ENCODE measurements at places on chromosomes 2 and 18.

GRCh38 chr18:3213300-3214059, 6.3 kb downstream of the MYOM1 start:
- DNase-seq, result no peak

GRCh38 chr2:236536727-236537398, 32.8 kb upstream of the ACKR3 start:
- DNase-seq, result no peak

DNA sequence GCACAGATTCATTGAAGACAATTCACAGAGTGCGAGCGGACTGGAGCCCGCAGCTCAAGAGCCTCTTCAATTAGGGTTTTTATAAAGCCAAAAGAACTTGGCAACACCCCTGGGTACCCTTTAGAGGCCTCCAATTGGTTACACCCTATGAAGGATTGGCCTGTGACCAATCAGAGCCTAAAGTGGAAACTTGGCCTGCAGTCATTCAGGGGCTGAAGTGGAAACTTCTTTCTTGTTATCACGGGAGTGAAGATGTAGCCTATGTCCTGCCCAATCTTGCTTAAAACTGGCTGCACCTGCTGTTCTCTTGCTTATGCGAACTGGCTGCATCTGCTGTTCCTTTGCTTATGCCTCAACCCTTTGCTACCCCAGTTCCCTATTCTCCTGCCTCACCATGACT, 1.8 kb upstream of the HJURP start:
- DNase-seq, result peak; percentile 34

DNA sequence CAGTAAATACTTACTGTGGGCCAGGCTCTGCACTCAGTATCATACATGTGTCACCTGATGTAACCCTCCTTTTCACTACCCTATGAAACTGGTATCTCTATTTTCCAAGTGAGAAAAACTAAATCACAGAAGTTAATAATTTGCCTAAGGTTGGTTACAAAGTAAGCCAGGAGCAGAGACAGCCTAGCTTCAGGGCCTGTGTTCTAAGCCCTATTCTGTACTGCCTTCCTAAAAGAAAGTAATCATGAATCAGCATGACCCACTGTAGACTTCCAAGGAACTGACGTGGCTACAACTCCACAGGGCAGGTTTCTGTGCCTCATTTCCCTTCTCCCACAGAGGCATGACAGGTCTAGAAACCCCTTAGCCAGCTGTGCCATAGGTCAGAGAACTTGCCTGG, 14.3 kb downstream of the ZNF142 start:
- no peak for DNase-seq

- DNase-seq, result no peak
Measured at GRCh38 chr2:58834404-58834803, 593.3 kb upstream of the FANCL start.

DNA sequence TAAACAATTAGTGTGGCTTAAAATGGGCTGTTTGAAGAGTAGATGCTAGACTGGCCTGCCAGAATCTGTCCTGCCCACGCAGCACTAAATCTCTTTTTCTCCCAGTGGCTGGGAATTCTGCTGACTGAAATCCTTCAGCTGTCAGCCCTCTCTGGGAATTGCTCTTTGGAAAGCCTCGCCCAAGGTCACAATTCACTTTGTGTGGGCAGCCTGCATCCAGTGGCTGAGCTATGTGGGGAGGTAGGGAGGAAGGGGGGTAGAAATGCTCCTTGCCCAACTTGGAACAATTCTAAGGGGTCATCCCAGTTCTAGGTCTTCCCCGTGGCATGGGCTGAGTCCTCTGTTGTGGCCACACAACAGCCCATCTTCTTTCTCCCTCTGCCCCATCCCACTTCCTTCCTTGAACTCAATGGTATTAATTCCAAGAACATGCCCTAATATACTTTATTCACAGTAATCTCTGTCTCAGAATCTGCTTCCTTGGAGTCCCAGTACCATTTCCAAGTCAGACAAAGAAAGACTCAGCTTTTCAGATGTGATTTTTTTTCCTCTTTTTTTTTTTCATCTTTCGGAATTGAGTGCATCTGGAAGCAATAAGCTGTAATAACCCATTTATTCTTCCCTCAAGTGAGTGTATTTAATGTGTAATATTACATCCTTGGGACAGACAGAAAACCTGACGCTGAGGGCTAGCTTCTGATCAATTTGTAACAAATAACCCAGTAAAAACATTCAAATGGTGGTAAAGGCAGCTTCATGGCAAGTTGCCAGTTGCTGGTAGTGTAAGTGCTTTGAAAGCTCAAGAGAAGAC, 189.4 kb downstream of the GPD2 start:
- DNase-seq, result no peak

GRCh38 chr2:192536922-192537624, 342.3 kb upstream of the TMEFF2 start:
- no peak for DNase-seq

DNA sequence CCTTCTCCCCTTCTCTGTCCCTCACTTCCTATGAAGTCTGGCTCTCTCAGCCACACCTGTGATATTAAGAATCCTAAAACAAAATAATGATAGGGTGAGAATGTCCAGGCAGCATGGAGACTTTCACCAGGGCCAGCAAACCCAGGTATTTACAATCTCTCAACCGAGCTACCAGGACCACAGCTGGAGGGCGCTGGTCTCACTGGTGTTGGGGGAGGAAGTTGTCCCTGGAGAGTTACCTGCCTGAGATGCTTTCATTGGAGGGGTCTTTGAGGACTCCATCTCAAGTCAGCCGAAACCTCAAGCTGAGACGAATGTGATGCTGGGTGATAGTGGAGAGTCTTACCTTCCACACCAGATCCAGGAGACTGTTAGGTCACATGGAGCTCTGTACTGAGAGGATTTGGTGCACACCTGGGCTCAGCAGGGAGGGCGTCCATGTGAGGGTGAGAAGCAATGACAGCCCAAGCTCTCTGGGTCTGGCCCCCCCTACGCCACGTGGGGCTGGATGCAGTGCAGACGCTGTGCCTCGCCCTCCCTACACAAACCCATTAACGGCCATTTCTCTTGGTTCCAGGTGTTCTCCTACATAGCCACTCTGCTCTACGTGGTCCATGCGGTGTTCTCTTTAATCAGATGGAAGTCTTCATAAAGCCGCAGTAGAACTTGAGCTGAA, 27.4 kb downstream of the MAL start:
- DNase-seq, result no peak

GRCh38 chr2:176454893-176455815, 185.9 kb downstream of the MTX2 start:
- DNase-seq, result peak; percentile 51

DNA sequence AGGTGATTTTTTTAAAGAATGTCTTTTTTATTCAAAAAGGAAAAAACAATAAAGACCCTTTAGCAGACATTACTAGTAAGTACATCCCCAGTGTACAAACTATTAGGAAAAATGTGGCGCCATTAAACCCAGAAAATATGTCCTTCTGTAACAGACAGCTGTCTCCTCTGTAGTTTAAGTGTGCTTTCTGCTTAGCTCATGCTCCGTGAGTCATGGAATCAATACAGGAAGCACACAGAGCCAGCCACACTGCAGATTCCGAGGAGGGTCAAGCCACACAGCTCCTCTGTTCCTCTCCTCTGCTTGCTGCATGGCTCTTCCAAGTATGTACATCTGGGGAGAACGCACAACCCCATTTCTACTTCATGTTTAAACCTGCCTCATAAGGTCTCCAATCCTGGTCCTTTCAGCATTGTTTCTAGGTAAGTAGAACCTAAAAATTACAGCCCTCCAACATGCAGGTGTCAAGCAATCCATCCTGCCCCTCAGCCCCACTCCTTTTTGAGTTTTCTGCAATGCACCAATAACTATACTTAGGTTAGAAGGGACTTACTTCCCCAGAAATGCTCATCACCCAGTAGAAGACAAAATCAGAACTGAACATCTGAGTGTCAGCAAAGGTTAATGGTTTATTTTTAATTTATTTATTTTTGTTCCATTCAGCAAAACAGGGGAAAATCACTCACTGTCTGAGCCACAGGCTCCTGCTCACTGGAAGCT, 37.5 kb downstream of the ACVR1 start:
- DNase-seq, result peak; percentile 4

GRCh38 chr2:136917411-136917881, 152.1 kb downstream of the THSD7B start:
- DNase-seq, result no peak

- DNase-seq, result no peak
Measured at GRCh38 chr2:10372203-10372861, 69.6 kb downstream of the HPCAL1 start.

GRCh38 chr2:191010887-191011885, 2.8 kb downstream of the STAT1 start:
- DNase-seq, result no peak

All from NCI-H1436 treated with DMSO at 0.1 percent for 48 hours (cell line).